ENCODE measurements at places on chromosomes 1 and 21.

DNA sequence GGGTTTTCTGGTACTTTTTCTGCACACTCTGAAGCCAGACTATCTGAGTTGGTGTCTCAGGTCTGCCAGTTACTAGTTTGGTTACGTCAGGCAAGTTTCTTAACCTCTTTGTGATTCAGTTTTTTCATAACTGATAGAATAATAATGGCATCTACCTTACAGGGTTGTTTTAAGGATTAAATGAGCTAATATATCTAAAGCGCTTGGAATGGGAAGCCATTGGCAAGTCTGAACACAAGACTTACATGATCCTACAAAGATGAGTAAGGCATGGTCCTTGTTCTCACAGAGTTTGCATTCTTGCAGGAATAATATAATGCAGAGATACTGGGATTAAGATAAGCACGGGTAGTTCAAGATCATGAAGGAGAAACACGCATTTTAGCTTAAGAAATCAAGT is 9.2 kb upstream of the DENND2D start:
- DNase-seq: no peak

GRCh38 chr1:93964777-93965200 is 55.6 kb upstream of the GCLM start:
- no peak for DNase-seq

GRCh38 chr1:182607566-182607965 is 3.4 kb upstream of the RGS16 start:
- no peak for DNase-seq

DNA sequence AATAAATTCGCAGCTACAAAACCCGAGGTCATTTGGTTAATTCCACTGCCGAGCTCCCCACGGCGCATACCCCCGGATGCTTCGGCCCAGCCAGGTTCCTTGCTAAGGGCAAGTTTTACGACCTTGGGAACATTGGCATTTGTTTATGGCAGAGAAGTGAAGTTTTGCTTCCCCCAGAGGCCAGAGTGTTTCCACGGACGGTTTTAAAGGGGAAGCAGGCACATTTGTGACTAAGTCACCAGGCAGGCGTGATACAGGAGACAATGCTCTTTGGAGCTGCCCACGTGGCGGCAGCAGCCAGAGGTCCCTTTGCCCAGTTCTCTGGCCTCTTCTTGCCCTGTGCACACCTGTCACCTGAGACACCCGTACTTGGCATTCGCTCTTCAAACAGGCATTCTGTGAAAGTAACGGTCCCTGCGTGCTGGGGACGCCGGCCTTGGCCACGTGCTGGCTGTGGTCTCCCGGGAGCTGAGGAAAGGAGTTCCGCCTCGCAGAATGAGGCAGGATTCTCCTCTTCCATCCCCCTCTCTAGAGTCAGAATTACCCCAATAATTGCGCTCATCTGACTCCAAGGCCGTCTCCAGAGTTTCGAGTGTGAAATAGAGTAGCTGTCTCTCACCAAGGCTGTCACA is 138.3 kb downstream of the PRDM16 start:
- no peak for DNase-seq

GRCh38 chr1:25435397-25436108 is 4.9 kb downstream of the MACO1 start:
- DNase-seq: no peak

DNA sequence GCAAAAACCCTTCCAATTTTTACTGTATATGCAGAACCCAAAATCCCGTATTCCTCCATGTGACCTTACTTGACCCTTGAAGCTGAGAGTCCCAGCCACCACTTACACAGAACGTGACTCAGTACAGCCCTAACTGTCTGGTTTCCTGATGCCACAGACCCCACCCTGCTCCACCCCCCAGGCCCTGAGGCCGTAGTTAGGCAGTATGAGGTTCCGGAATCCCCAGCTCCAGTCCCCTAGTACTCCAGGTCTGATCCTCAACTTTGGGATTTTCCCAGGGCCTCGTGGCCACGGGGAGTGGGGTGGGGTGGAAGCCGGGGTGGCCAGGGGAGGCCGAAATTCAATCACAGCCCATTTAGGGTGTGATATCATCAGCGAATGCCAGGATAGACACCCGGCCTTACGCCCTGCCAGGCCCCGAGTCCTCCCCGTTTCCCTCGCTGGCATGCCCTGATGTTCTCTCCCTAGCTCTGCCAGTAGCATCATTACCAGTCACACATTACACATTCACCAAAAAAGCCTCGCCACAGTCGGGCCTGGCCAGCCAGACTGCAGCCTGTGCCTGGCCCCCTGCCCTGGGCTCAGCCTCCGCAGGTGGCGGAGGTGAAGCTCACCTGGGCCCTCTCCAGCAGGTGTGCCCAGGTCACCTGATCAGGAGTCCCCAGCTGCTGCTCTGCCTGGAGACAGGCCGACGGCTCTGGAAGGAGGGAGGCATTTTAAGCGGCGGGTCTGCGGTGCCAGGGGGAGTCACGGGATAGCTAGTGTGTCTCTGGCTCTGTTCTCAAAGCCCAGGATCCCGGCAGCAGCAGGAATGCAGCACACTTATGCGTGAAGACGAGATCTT is 70.8 kb downstream of the SCCPDH start:
- no peak for DNase-seq

DNA sequence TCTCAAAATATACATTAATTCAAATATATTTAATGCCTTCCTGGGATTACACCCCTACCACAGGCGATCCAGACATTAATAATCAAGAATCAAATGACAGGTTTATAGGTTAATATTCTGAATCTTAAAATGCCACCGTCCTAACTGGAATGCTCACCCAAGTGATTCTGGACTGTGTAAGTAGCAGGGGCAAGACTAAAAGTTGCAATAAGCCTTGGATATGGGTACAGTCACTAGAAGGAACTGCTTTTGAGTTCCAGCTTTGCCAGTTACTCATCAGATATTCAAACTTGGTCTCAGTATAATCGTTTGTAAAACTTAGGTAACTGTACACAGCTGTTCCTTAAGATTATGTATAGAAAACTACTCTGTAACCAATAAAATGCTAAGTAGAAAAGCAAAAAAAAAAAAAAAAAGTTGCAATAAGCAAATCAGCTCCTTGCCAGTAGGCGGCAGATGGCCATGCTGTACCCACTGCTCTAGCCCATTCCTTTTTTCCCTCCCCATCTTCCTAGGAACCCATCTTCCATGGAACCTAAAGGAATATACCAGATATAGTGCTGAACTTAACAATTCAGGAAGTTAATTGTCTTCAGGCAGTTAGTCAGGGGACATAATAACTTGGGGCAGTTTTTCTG is 10.5 kb downstream of the RO60 start:
- no peak for DNase-seq

DNA sequence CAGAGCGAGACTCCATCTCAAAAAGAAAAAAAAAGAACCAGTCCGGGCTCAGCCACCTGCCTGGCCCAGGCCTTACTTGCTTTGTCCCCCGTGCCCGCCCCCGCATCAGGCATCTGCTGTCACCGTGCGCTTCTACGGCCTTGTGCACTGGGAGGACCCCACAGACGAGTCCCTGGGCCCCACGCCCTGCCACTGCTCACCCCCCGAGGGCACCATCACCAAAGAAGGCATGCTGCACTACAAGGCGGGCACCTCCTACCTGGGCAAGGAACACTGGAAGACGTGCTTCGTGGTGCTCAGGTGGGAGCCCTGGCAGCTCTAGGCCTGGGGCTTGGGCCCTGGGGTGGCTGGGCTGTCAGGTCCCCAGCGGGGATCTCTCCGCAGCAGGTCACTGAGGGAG is 5.6 kb upstream of the SLC25A34 start:
- DNase-seq: no peak

DNA sequence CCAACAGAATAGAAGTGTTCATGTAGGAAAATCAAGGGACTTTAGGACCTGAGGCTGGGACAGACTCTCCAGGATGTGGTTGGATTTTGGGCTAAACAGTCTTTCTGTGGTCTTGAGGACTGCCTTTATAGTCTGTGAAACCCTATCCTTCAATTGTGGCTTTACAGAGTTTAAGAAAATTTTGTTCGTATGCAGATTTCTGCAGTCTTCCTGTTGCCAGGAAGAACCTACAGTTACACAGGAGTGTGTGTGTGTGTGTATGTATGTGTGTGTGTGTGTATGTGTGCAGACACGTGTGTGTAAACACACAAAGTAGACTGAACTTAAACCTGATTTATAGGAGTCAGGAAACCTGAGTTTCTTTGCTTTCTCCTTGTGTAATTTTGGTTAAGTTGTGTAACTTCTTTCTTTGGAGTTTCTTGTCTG is 22.8 kb downstream of the NEK7 start:
- DNase-seq: no peak

GRCh38 chr1:11944358-11944931 is 9.9 kb downstream of the PLOD1 start:
- DNase-seq: peak; percentile 69

DNA sequence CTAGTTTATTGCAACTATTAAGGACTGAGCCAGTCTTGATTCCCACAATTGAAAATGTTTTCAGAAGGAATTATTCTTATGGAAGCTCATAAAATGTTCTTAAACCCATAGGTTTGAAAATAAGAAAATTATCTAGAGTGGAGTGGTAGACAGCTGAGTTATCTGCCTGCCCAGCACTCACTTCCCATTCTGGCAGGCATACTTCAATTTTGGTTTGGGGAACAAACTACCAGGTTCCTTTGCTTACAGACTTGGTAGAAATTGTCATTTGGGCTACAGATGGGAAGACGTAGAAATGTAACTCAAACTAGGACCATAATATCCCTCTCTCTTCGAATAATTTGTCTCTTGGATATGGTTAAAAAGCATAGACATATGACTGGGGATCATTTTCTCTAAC is 18.4 kb downstream of the JUN start:
- no peak for DNase-seq

DNA sequence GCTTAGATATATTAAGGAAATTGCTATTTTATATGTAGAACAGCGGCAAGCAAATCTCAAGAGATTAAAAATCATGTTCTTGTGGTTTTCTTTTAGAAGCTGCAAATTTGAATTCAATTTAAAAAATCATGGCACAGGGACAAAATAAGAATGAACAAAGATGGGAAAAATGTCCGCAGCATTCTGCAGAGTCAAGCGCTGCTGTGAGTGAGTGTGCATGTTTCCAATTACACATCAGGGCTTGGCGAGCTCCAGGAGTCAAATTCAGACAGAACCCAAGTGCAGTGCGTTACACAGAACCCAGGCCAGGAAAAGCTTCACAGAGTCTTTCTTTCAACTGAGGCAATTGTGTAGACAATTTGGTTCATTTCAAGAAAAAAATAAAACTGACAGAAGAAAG is 33.3 kb upstream of the ERG start:
- DNase-seq: no peak

DNA sequence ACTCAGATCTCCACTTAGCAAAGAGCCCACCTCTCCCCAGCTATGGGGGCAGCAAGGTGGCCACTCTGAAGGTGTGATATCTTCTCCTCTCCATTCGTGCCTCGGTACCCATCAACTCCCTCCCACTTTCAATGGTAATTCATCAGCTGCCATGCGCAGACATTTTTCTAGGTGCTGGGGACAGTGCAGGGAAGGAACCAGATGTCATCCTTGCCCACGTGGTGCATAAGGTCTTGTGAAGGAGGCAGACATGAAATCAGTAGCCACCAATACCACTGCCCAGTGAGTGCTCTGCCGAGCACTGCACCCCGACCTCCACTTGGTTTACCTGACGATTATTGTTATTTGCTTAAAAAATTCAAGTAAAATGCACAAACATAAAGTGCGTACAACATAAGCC is 76.3 kb upstream of the CSF3R start:
- no peak for DNase-seq

- DNase-seq: no peak
Measured at GRCh38 chr1:28108001-28108400, 19.6 kb upstream of the EYA3 start.

GRCh38 chr1:4825800-4826450 is 171.5 kb downstream of the AJAP1 start:
- peak; percentile 1 for DNase-seq

GRCh38 chr21:33514229-33514628 is 22.7 kb upstream of the DNAJC28 start:
- DNase-seq: no peak

DNA sequence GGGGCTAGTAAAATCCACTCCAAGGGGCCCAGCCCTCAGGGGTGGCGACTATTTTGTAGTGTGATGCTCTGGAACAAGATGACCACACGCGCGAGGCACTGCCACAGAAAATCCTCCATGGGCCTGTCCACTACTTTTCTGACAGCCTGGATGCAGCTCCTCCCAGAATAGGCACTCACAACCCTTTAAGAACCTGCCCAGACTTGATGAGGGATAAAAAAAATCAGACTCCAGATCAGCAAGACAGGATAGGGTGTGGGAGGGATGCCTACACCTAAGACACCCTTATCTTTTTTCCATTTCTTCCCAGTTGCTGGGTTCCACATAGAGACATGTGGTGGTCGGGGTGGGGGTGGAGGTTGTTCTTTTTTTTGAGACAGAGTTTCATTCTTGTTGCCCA is 33.5 kb downstream of the PCAT6 start:
- no peak for DNase-seq

DNA sequence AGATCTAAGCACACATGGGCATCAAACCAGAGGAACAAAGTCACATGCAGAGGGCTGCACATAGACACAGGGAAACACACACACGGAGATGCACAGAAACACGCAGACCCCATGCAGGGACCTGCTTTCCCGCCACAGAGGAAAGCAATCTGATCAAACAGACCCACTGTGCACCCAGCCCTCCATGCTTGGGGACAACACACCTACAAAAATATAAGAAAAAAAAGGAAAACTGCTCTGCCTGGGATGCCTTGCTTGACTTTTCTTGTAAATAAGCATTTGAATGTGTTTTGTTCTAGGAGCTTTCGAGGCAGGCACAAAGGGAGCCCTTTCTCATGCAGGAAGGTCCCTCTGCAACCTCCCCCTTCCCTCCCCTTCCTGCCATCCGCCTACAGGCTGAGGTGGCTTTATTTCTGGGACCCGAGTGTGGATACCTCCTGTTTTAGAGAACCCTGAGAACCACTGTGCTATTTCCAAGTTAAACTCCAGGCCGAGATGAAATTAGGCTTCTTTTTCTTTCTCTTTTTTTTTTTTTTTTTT is 3.5 kb upstream of the ICMT start:
- no peak for DNase-seq

DNA sequence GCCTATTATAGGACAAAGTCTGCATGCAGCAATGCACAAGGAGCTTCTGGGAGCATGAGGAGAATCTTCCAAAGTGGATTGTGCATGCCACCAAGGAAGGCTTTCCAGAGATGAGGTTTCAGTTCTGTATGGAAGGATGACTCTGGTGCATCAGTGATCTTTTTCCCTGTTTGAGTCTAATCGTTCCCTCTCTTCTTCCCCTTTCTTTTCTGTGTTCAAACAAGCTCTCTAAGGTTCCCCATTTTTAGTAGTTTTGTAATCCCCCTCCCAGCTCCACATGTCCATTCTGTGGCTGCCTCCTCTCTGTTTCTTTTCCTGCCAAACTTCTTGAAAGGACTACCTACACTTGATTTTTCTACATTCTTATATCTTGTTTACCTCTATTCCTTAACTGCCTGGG is 43.3 kb upstream of the USP25 start:
- DNase-seq: no peak

DNA sequence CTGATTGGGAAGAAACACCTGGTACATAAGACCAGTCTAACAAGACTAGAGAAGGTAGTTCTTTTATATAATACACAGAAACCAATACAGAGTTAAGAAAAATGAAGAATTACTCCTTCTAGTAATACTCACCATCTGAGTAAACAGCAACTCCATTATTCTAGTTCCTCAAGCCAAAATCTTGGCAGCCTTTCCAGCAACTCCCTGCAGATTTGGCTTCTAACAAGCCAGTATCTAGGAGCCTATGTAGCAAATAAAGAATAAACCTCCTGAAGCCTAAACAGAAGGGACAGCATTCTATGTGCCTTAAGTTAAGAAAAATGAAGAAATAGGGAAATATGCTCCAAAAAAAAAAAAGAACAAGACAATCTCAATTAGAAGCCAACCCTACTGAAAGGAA is 24.5 kb downstream of the ERO1B start:
- no peak for DNase-seq
